ENCODE measurements at places on chromosomes 16 and 17. TPM values are rescaled to one million over a fixed set of nuclear protein-coding genes. Genes with fewer than 3 reads are reported as not detected.

Gene MILR1
- total RNA-seq, result 12.3 TPM

Gene MMP25
- total RNA-seq, result under 0.01 TPM

Gene SLC16A5
- 16.3 TPM for total RNA-seq

Gene SLC5A10
- total RNA-seq, result not detected

Gene COL1A1
- total RNA-seq, result 6,718 TPM

Gene PRR15L
- not detected for total RNA-seq

Gene C17orf50
- total RNA-seq, result not detected

Gene CACNG1
- not detected for total RNA-seq

Gene GUCY2D
- total RNA-seq, result not detected

Gene SLC2A4
- total RNA-seq, result under 0.01 TPM

DNA sequence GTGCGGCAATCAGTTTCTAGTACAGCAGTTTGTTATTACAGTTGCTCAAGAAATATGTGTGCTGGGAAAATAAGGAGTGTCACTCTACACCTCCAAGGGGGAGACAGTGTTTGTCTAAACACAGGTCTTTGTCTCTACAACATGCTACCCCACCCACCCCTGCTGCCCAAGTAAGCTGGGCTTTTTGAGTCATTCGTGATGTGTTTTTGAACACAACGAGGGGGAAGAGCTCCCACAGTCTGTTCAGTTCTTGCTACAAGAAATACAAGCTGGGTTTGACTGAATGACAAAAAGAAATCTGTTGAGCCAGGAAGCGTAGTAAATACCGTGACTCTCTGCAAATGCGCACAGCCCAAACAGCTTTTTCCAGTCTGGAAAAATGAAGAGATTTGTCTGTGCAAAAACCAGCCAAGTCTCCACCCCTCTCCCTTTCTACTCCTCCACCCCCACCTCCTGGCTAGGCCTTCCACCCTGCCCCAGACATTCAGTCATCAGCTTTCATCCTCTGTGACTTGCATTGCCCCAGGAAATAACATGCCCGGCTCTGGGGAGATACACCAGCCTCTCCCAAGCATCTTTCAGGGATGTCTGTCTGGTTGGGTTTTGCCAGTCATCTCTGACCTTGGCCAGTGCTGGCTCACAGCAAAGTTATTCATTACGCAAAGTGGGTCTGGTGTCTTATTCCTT, 25.7 kb downstream of the CHD9 start:
- peak overlapping the region; percentile 84 for H3K27ac ChIP-seq
- peak overlapping the region; percentile 27 for H3K4me3 ChIP-seq
- peaks cover 20% of the 10 kb centered on the region for H3K4me1 ChIP-seq
- DNase-seq, result peak; percentile 81
- H3K36me3 ChIP-seq, result no peaks in the 10 kb centered on the region

DNA sequence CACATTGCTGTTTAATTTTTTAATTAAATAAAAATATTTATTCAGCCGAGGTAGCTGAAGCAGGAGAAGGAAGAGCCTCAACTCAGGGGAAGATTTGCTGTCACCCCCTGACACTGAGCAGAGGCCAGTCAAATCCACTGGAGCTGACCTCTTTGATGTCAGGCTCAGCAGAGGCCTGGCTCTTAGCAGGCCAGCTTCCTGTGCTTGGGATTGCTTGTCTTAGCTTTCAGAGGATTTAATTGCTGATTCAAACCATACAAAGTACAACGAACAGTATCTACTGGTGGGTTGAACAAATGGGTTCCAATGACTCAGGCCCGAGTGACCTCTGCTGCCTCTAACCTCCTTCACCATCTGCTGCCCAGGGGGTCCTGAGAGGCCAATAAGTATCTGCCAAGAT, 417.0 kb upstream of the HSBP1 start:
- no peak overlapping the region for H3K4me3 ChIP-seq
- no peaks in the 10 kb centered on the region for H3K36me3 ChIP-seq
- peak; percentile 37 for DNase-seq
- H3K27ac ChIP-seq, result no peak overlapping the region
- peaks cover 6% of the 10 kb centered on the region for H3K4me1 ChIP-seq
- no peaks in the 10 kb centered on the region for H3K27me3 ChIP-seq

DNA sequence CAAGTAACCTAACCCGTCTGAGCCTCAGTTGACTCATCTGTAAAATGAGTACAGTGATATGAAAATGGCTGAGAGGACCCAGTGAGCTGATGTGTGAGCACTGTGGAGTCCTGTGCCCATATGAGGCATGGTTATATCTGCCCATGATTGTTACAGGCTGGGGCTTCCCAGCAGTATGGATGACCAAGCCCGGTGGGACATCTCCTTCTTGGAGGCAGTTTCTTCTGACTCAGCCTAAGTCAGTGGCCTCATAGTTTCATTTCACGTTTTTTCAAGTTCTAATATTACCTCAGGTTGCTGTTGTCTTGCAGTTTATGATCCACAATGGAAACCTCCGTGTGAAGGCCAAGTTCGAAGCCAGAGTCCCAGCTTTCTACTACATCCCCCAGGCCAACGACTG, 4.8 kb downstream of the ADAP2 start:
- peak; percentile 62 for DNase-seq
- H3K27me3 ChIP-seq, result peaks cover 30% of the 10 kb centered on the region
- no peaks in the 10 kb centered on the region for H3K36me3 ChIP-seq
- H3K4me3 ChIP-seq, result no peak overlapping the region
- H3K27ac ChIP-seq, result no peak overlapping the region

- no peak for DNase-seq
- H3K36me3 ChIP-seq, result no peaks in the 10 kb centered on the region
- H3K27ac ChIP-seq, result no peak overlapping the region
- H3K4me1 ChIP-seq, result peaks cover 17% of the 10 kb centered on the region
- H3K27me3 ChIP-seq, result no peaks in the 10 kb centered on the region
Measured at GRCh38 chr17:15942207-15942833, 2.6 kb upstream of the ADORA2B start.

DNA sequence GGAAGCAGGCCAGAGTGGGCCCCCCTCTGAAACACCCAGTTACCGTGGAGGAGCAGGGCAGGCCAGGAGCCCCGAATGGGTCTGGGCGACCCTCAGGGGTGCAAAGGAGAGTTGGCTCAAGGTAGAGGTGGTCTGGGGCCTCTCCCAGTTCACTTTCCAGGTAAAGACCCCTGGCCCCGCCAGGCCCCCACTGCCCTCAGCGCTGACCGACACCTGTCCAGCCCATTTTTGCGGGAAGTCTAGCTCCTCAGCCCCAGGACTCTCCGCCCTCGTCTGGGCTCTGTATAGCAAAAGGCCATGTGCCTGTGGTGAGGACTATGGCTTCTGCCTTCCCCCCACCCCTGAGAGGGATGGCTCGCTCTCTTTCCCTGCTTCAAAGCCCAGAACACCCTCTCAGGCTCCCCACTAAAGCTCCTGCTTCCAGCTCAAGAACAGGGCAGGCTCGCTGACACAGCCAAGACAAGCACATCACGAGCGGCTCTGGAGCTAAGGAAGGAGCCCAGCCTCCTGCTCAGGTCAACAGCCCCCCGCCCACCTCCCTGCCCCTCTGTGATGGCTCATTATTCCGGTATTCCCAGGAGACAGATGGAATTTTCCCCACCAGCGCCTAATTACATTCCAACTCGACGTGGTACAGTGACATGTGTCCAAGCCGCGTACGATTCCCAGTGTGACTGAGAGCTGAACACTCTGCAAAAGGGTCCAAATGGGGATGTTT, 59.4 kb downstream of the RTN4RL1 start:
- H3K27ac ChIP-seq, result no peak overlapping the region
- H3K36me3 ChIP-seq, result no peaks in the 10 kb centered on the region
- peaks cover under 1% of the 10 kb centered on the region for H3K4me1 ChIP-seq
- peak; percentile 39 for DNase-seq

DNA sequence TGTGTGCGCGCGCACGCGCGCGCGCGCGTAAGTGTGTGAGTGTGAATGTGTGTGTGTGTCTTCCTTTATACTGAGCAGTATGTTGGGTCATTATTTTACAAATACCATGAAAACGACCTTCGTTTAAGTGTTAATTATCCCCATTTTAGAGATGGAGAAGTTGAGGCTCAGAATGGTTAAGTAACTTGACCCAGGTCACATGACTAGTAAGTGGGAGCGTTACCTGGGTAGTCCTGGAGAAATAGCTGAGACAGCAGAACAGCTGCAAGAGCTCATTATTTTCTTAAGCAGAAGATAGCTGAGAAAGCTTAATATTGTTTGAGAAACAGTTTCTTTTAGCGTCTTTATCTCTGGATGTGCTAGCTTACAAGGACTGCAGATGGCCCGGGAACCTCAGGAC, 78.8 kb downstream of the IRX3 start:
- DNase-seq, result no peak
- peaks cover 54% of the 10 kb centered on the region for H3K27me3 ChIP-seq
- H3K4me1 ChIP-seq, result no peaks in the 10 kb centered on the region
- no peaks in the 10 kb centered on the region for H3K36me3 ChIP-seq
- H3K27ac ChIP-seq, result no peak overlapping the region

- no peaks in the 10 kb centered on the region for H3K27me3 ChIP-seq
- no peak overlapping the region for H3K27ac ChIP-seq
- H3K4me1 ChIP-seq, result no peaks in the 10 kb centered on the region
- H3K36me3 ChIP-seq, result no peaks in the 10 kb centered on the region
- H3K4me3 ChIP-seq, result no peak overlapping the region
Measured at GRCh38 chr16:78490847-78491246, 391.4 kb downstream of the WWOX start.

DNA sequence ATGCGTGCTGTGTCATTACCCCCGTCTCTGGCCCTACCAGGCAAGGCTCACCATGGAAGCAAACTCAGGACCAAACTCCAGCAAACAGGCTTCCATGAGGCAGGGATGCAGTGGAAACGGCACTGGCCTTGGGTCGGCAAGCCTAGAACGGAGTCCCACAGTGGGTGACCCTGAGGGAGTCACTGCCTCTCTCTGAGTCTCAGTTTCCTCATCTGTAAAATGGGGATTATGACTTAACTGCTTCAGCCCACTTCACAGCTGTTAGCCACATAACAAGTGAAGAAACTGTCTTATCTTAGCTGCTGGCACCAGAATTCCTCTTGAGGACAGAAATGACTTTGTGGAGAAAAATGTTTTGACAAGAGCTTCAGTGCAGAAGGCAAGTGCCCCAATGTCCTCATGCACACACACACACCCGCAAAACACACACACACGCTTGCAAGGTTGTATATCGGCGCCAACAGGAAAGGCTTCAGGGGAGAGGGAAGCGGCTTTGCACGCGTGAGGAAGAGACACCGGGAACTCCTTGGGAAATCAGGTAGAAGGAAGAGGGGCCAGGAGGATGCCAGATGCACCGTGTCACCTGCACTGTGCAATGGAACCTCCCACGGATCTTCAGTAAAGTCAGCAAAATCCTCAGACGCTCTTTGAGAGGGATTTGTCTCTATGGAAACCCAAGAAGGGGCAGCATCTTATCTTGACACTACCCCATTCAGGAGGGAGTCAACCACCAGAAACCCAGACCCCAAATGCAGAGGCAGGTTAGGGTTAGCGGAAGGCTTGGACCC, 53.7 kb downstream of the GSG1L start:
- no peak overlapping the region for H3K27ac ChIP-seq
- H3K4me1 ChIP-seq, result peaks cover 22% of the 10 kb centered on the region
- DNase-seq, result peak; percentile 58
- H3K4me3 ChIP-seq, result no peak overlapping the region

- H3K27ac ChIP-seq, result peak overlapping the region; percentile 17
- H3K36me3 ChIP-seq, result no peaks in the 10 kb centered on the region
- peak; percentile 89 for DNase-seq
- no peak overlapping the region for H3K4me3 ChIP-seq
Measured at GRCh38 chr17:61335105-61335844, 64.4 kb upstream of the TBX2 start.

DNA sequence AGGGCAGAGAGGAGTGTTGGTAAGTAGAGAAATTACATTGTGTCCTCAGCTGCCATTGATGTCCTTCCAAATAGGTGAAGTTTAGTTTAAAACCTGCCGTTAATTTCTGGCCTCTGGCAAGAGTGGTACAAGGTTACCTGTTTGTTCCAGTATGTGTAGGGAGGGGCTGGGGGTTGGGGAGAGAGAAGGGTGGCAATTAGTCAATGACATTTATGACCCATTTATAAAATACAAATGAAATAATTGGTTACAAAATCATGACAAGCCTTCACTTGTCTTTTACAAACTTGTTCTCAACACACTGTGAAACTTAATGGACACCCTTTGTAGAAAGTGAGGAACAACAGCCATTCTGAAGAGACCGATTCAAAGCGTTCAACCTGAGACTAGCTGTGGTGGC, 281.0 kb downstream of the FTO start:
- H3K27ac ChIP-seq, result no peak overlapping the region
- H3K36me3 ChIP-seq, result no peaks in the 10 kb centered on the region
- no peak for DNase-seq
- no peaks in the 10 kb centered on the region for H3K27me3 ChIP-seq
- H3K4me3 ChIP-seq, result no peak overlapping the region

DNA sequence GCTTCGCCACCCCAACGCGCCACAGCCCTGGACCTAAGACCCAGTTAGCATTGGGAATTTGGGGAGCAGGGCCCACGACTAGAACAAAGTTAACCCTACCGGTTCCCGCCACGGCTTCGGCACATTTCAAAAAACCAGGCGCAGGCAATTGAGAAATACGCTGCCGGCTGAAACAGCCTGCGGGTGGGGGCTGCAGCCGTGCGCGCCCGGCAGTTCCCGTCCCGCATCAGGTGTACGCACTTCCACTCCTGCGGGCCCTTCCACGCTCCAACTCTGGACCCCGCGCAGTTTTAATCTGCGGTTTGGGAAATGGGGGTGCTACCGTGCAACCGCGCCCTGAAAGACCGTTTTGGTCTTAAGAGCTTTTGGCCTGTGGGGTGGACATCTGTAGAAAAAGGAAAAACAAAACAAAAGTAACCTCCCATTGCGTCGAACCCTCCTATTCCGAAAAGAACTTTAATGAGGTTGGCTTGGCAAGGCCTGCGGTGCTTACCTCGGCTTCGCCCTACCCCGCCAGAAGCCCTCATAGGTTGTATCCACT, 7.1 kb downstream of the IRX5 start:
- peak overlapping the region; percentile 71 for H3K4me3 ChIP-seq
- H3K27me3 ChIP-seq, result no peaks in the 10 kb centered on the region
- peaks cover 23% of the 10 kb centered on the region for H3K36me3 ChIP-seq

DNA sequence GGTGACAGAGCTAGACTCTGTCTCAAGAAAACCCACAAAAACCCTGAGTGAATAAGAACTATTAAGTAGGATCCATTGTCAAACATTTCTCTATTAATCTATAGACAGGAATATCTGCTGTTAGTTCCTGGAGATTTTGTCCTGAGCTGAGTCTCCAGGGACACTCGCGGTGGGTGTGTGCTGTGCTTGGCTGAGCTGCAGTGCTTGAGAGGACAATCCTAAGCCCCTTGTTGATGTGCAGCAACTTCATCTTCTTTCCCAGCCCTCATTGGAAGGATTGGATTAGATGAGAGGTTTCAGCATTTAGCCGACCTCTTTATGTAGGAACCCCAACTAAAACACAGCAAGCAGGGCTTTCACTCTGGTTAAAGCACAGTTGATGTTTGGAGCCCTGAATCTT, 33.3 kb downstream of the NDEL1 start:
- peaks cover 2% of the 10 kb centered on the region for H3K4me1 ChIP-seq
- H3K27ac ChIP-seq, result no peak overlapping the region
- H3K4me3 ChIP-seq, result no peak overlapping the region
- no peaks in the 10 kb centered on the region for H3K27me3 ChIP-seq

DNA sequence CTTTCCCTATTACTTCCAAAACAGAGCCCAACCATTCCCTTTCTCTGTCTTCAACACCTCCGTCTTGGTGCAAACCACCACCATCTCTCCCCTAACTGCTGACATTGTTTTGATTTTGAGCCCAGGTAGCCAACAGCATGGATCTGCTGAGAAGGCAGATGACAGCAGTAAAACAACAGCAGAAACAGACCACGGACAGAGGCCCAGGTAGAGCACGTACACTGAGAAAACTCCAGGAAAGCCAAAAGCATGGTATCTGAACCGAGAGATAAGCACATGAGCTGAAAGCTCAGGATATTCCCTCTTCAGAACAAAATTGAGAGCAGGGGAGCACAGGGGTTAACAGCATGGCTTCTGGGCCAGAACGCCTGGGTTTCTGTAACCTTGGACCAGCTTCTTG, 18.9 kb upstream of the MAP3K14 start:
- no peak overlapping the region for H3K4me3 ChIP-seq
- no peak overlapping the region for H3K27ac ChIP-seq
- H3K4me1 ChIP-seq, result peaks cover 9% of the 10 kb centered on the region
- no peaks in the 10 kb centered on the region for H3K36me3 ChIP-seq

Measured in osteoblast (primary cell).